Fibroblast of skin of scalp (primary cell): ENCODE measurements at places on chromosomes 11 and 22.

- DNase-seq: no peak
These were observed 22.0 kb upstream of the PATE1 start for GRCh38 chr11:125724125-125724524.

- DNase-seq: no peak
These were observed 80.5 kb downstream of the PGR start for GRCh38 chr11:101049123-101049522.

- no peak for DNase-seq
These were observed 171.7 kb downstream of the TTC28 start for GRCh38 chr22:28507896-28508295.

GRCh38 chr22:34111210-34111824, 191.0 kb upstream of the LARGE1 start:
- peak; percentile 22 for DNase-seq

- peak; percentile 63 for DNase-seq
These were observed 8.0 kb upstream of the CTSD start for GRCh38 chr11:1771700-1772099.
